ENCODE measurements at places on chromosomes 5 and 9. TPM values are rescaled to one million over a fixed set of nuclear protein-coding genes. Genes with fewer than 3 reads are reported as not detected.

The ASPN gene
- 0.78 TPM for total RNA-seq

The TLX3 gene
- not detected for total RNA-seq

The TMEM171 gene
- total RNA-seq, result 4.4 TPM

The PDZD2 gene
- total RNA-seq, result 0.73 TPM

The LCN1 gene
- total RNA-seq, result not detected

The IL33 gene
- 11.0 TPM for total RNA-seq

The PCDHGA9 gene
- 4.3 TPM for total RNA-seq

The FGF18 gene
- not detected for total RNA-seq

The WDR70 gene
- total RNA-seq, result 31.2 TPM
